ENCODE measurements at places on chromosomes 11 and 22.

GRCh38 chr11:57364851-57365660, 15.9 kb downstream of the PRG3 start:
- DNase-seq = no peak

GRCh38 chr11:60169264-60169915, 13.5 kb downstream of the MS4A6A start:
- no peak for DNase-seq

DNA sequence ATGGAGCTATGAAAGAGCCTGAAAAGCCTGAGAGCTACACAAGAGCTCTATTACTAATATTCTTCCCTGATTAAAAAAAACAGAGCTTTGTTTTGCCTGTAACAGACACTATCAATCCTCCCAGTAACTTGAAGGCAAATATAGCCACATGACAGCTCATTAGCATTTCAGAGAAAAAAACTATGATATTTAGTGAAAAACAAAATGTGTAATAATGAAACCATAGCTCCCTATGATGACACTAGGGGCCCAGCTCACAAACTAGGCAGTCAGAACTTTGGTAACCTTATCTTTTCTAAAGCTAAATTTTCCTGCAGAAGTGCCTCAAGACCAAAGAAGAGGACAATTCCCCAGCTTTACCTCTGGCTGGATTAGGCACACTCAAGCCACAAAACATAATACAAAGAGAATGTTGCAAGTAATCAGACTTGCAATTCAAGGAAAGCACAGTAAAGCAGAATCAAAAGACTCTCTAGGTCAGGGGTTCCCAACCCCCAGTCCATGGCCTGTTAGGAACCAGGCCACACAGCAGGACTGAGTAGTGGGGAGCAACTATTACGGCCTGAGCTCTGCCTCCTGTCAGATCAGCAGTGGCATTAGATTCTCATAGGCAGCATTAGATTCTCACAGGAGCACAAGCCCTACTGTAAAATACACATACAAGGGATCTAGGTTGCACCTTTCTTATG, 53.3 kb downstream of the MRTFA start:
- no peak for DNase-seq

GRCh38 chr22:37601540-37602442, 6.8 kb upstream of the GGA1 start:
- no peak for DNase-seq

- no peak for DNase-seq
Measured at GRCh38 chr11:131546218-131546895, 175.9 kb downstream of the NTM start.

- no peak for DNase-seq
Measured at GRCh38 chr11:13949876-13950275, 12.6 kb upstream of the SPON1 start.

GRCh38 chr11:31499576-31500178, 9.7 kb downstream of the IMMP1L start:
- no peak for DNase-seq

- no peak for DNase-seq
Measured at GRCh38 chr11:120883404-120884080, 140.4 kb upstream of the TBCEL start.

GRCh38 chr11:116835042-116835772, 2.2 kb downstream of the APOA1 start:
- DNase-seq = no peak

- DNase-seq = no peak
Measured at GRCh38 chr11:122776546-122776945, 61.8 kb upstream of the CRTAM start.

DNA sequence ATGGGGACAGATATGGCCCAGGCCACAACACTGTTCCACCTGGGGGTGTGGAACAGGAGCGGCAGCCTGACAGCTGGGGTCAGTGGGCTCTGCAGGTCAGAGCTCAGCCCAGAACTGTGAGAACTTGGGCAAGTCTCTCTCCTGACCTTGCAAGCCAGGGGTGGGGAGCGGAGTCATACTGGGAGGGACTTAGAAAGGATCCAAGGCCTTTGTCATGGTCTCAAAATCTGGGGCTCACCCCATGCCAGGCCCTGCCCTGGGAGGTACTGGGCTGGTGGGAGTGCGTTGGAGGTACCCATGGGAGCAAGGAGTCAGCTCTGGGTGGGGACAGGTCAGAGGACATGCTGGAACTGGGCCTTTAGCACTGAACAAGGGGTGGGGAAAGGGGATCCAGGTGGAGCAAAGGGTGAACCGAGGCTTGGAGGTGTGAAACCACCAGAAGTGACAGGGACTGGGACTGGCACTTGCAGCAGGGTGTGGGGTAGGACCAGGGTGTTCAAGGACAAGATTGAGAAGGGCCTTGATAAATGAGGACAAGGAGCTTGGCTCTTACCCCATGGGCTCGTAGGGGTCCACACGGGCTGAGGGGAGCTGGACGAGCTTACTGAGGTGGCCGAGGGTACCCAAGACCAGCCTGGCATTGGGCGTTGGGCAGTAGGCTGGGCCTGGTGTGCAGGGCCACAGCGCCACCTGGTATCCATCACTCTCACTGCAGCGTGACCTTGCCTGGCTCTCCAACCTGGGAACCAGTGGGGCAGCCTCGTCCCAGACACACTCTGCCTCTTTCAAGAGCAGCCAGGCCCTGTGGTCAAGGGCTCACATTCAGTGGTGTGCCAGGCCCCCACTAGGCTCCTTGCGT, 7.4 kb upstream of the PMM1 start:
- peak; percentile 54 for DNase-seq

DNA sequence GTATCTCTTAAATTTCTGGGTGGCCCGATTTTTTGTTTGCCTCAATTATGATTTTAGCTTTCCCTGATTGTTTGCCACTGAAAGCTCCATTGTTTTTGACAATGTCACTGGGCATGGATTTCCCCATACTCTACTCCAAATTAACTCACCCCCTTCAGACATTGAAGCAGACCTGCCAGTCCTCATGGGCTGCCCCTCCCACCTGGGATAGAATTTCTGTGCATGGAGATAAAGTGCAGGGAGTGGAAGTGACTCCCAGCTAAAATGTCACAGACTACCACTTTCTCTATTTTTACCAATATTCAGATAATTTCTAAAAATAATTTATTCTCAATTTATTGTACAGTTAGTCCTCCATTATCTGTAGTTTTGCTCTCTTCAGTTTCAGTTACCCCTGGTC, 79.1 kb upstream of the CLPB start:
- no peak for DNase-seq

GRCh38 chr22:32887324-32887980, 85.9 kb downstream of the TIMP3 start:
- no peak for DNase-seq

GRCh38 chr11:2248762-2249161, 21.6 kb downstream of the ASCL2 start:
- DNase-seq = no peak

GRCh38 chr22:30372915-30373314, 14.3 kb downstream of the RNF215 start:
- DNase-seq = no peak

DNA sequence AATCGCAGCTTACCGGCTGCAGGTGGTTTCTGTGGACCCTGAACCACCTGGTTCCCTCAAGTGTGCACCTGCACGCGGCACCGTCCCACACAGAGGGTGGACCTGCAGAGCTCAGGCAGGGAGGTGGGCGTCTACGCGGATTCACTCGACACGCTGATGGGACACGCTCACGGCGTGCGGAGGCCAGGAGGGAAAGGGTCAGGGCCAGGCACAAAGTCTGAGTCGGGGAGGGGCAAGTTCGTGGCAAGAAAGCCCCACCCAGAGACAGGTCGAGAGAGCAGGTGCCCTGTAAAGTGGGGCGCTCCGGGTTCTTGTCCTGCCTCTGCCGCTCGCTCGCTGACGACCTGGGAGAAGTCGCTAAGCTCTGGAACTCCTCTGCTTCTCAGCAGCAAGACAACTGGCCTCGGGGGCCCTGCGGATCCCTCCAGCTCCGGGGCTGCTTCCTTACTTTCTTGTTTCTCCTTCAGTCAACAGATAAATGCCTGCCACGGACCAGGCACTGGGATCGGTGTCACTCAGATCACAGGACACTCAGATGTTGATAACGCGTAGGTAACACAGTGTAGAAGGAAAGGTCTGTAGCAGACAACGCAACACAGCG, 72.4 kb upstream of the NUP50 start:
- no peak for DNase-seq

DNA sequence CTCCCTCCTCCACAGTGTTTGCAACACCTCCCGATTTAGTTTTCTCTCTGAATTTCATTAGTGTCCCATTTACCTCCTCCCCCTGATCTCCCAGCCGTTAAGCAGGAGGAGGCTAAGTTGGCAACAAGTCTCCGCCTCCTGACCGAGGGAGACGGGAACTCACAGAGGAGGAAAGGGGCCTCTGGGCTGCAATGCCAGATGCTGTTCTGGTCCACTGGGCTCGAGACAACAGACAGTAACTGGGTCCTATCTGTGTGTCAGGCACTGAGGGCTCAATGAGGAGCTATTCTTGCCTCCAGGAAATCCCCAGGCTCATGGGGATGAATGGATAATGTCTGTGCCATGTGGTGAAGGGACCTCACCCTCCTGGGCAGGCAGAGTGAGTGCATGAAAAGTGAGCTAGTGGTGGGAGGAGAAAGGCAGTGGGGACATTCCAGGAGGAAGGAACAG, 228.1 kb downstream of the TENM4 start:
- no peak for DNase-seq

GRCh38 chr11:36364551-36365325, 68.7 kb downstream of the PRR5L start:
- DNase-seq = no peak

DNA sequence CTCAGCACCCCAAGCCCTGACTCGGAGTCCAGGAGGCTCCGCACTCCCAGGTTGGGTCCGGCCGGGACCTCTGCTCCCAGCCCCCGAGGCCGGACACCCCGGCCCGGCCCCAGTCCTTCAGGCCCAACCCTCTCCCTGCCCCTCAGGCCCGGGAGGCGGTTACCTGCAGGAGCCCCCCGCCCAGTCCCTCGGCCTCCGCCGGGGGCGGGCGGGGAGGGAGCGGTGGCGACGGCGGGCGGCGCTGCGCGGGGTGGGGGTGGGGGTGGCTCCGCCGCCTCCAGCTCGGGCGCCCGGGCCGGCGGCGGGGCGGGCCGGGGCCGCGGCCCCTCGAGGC, 310 bp downstream of the TCF20 start:
- DNase-seq = no peak

- DNase-seq = no peak
Measured at GRCh38 chr11:113655771-113656170, 50.3 kb downstream of the TMPRSS5 start.

DNA sequence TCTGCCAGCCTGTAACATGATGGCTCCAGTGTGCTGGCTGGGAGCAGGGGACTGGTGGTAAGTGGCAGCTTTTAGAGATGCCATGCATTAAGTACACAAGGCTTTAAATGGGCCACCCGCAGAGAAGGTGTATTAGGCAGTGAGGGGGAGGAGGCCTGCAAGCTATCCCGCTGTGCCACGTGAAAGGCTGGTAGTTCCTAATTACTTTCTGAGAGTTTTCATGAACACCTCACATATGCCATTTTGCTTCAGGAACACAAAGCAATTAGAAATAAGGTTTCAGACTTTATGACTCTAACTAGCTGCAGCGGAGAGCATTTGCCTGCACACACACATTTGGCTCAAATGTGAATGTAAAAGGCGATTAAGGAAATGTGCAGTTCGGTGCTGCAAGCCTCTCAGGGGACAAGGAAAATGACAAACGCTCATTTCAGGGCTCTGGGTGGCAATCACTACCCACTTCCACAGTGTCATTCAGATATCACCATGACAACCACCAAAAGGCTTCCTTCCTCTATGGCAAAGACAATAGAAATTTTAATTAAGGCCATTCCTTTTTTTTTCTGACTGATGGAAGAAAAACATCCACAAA, 116.6 kb downstream of the PLEKHA7 start:
- DNase-seq = no peak

GRCh38 chr11:9265211-9266131, at the start of gene DENND5A:
Gene DENND5A, minus strand, starts transcription at chr11:9265350. Its CDS starts 281 bp downstream, at chr11:9265069.
- peak; percentile 73 for DNase-seq

DNA sequence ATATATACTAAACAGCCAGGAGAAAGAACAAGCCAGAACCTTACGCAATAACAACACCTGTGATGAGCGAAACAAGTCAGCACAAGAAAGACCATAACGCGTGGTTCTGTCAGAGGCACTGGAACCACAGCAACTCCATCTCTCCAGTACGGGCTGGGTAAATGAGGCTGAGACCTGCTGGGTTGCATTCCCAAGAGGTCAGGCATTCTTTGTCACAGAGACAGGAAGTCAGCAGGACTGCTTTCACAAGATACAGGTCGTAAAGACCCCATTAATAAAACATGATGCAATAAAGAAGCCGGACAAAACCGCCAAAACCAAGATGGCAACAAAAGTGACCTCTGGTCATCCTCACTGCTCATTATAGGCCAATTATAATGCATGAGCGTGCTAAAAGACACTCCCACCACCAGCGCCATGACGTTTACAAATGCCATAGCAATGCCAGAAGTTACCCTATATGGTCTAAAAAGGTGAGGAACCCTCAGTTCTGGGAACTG, 21.7 kb downstream of the TPST2 start:
- no peak for DNase-seq

DNA sequence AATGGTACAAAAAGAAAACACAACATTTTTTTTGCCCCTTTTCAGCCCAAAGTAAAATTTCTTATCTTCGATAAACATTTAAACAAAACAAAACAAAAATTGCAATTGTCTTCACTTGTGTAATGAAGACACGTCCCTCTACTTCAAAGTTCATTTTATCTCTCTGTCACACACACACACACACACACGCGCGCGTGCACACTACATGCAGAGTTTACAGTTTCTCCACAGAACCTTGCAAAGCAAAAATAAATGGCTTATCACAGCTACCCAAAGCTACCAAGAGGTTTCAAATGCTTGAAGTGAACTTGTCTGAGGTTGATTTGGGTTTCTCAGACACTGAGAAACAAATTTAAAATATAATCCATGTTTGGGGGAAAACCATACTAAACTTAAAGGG, 72.3 kb downstream of the ETS1 start:
- DNase-seq = peak; percentile 66

DNA sequence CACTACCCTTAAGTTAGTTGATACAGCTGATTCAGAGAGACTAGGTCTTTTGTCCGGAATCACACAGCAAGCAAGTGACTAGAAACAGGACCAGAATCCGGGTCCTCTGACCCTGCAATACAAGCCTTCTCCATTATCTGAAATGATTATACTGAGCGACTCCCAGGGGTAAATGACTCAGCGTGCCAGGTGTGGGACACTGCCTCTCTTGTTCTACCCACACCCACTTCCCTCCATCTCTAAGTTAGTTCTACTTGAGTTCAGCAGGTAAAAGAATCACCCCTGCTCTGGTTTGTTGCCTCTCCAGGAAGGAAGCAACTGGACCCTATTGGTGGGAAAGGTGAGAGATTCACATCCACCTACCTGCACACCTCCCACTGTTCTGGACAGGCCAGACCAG, 156.9 kb downstream of the DBX1 start:
- no peak for DNase-seq

- no peak for DNase-seq
Measured at GRCh38 chr11:74035264-74035663, 26.4 kb upstream of the UCP3 start.

- DNase-seq = no peak
Measured at GRCh38 chr11:87236368-87236767, 198.6 kb downstream of the TMEM135 start.

GRCh38 chr11:70281156-70281609, 10.7 kb downstream of the PPFIA1 start:
- DNase-seq = no peak
